ENCODE measurements at places on chromosomes 3 and 15.
A peak's percentile ranks its signal among the peaks of the same experiment; 100 is the strongest.

DNA sequence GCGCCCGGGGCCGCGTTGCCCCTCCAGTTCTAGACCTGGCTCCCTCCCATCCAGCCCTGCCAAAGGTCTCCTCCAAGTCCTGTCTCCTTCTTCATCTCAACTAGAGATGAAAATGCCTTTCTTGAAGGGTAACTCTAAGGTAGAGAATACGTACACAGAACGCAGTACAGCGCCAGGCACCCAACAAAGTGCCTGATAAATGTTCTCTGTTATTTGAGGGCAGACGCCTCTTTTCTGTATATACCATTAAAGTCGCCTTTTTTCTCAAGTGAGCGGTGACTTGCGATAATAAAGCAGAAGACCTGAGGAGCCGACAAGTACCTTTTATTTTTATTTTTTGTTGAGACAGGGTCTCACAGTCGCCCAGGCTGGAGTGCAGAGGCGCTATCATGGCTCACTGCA, 809 bp downstream of the CRTAP start:
- no peak for DNase-seq

DNA sequence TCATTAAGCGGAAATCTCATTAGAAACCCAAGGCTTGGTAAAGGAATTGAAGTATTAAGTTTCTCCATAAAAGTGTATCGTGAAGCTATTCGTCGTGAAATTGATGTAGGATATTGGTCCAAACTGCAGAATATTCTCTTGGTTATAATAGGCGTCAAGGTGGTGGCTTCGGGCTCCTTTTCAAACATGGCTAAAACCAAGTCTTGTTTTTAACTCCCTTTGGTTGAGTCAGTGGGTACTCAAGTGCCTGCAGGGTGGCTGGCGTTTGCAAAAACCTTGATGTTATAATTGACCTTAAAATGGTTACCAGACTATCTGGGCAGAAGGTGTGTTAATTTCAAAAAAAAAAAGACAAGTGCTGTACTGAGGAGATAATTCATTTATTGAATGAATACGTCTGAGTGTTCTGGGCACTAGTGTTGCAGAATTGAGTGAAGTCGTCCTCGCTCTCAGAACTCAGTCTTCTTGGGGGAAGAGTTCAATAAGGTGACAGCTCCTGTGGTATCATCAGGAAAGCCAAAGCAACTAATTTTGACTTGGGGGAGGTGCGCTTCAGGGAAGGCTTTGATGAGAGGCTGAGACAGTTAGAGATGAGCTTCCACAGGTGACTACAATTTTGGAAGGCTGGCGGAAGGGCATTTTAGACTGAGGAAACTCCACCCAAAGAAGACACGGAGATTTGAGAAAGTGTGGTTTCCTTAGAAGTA, 1.5 kb downstream of the UBE2Q2 start:
- no peak for DNase-seq

- no peak for DNase-seq
Observed at GRCh38 chr15:85361323-85361722, 19.1 kb upstream of the AKAP13 start.

GRCh38 chr3:55752911-55753310, 265.8 kb upstream of the WNT5A start:
- DNase-seq: no peak

- DNase-seq: no peak
Observed at GRCh38 chr3:16299746-16300145, 34.7 kb downstream of the OXNAD1 start.

GRCh38 chr3:16084887-16085286, 89.6 kb upstream of the GALNT15 start:
- no peak for DNase-seq

DNA sequence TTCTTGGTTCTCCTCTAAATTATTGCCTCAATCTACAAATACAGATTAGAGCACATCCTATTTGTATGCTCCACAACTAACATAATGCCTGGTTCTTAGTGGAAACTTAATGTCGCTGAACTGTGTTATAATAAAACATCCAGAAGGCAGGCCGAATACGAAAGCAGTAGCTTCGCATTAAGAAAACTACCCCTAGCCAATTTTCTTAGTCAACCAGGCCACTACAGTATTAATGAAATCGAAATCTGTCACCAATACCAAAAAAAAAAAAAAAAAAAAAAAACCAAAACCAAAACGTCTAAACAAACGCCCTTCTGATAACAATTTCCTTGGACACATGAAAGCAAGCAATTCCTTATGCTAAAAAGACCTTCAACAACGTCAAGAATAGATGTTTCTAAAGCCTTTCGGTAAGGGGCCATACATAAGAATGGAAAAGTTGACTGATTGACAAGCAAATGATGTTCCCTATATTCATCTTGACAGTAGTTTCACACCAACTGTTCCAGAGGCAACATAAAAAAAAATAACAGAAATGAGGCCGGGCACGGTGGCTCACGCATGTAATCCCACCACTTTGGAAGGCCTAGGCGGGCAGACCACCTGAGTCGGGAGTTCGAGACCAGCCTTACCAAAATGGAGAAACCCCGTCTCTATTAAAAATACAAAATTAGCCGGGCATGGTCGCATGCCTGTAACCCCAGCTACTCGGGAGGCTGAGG, 1.3 kb downstream of the DENND6A start:
- no peak for DNase-seq

DNA sequence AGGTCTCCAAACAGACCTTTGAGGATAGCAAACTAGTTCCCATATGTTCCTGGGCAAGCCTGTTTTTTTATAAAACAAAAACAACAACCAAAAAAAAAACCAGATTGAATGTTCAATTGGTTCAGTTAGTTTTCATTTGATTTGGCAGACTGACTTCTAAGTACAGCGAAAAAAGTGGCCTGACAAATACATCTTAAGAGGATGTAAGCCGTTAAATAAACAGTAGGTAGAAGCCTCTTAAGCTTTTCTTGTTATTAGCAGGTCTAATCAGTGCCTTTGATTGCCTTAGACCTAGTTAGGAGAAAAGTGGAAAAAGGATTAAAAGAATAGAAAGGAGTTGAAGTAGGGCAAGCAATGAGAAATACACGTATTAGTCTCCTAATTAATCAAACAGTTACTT, 13.2 kb downstream of the TSC22D2 start:
- no peak for DNase-seq

GRCh38 chr3:181630853-181631252, 80.9 kb upstream of the SOX2 start:
- DNase-seq: no peak

DNA sequence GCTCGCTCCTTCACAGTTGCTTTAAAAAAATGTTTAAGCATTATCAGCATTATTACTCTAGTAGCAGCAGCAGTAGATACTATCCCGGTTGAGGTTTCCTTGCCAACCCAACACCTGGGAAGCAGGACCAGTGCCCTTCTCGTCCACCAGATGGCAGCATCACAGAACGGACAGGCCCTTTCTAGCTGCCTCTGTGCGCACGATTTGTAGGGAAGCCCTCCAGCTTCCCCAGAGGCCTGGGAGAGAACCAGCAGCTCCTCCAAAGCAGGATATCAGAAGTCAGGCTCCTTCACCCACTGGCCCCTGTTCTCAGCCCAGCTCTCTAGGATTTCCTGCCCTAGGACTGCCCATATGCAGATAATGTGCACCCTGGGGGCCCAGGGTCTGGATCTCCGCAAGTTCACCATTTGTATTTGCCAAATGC, 16.8 kb upstream of the ESYT3 start:
- peak; percentile 82 for DNase-seq

Measured in neural crest cell (in vitro differentiated cells).